ENCODE measurements at places on chromosomes 4 and X.

- DNase-seq, result no peak
Measured at GRCh38 chr4:165953181-165953580, 80.1 kb downstream of the TLL1 start.

DNA sequence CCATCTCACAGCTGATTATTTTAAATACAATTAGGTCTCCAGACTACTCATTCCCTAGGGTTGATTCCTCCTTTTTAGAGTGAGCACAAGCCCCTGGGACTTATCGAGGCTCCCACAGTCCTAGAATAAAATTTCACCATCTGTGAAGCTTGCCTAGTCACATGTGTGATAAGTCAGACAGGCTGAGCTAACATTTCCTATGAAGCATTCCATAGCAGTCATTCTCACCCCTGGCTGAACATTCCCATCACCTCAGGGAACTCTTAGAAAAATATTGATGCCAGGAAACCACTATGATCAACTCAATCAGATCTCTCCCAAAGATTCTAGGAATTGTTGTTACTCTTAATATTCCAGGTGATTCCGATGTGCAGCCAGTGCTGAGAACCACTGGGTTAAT, 37.7 kb downstream of the ARHGEF9 start:
- DNase-seq, result no peak

DNA sequence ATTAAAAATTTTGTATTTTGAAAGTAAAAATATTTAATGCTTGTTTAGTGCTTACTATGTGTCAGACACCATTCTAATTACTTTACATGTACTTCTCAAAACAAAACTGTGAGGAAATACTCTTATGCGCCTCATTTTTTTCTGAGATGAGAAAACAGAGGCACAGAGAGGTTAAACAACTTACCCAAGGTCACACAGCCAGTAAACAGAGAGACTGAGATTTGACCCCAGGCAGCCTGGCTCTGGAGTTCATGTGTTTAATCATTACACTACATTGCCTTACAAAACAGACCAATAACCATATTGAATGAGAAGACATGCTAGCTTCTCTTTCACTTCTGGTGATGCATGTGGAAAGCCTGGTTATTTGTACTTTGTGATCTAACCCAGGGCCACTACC, 86.3 kb downstream of the IGSF1 start:
- no peak for DNase-seq

- DNase-seq, result no peak
Measured at GRCh38 chrX:129529685-129530281, 6.5 kb upstream of the SMARCA1 start.

All from CD4-positive, alpha-beta T cell treated with Interleukin-15 for 1 hour (primary cell).